ENCODE measurements at places on chromosomes 2 and 18.

DNA sequence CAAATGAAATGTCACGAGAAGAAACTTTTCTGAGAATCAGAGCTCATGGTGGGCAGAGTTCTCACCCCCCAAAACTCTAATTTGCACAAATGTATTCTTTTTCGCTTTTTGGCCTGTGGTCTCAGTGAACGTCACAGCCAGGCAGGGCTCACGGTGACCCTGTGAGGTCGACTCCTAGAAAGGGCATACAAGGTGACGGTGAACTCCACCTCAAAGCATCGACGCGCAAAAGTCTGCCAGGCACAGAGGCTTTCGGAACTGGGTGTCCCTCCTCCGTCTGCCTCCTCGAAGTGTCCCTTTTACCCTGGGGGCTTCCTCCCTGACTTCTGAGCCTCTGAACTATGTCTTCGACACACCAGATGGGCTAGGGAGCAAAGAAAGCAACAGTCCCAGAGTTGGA lies 139.2 kb upstream of the PXDN start:
- DNase-seq: no peak

DNA sequence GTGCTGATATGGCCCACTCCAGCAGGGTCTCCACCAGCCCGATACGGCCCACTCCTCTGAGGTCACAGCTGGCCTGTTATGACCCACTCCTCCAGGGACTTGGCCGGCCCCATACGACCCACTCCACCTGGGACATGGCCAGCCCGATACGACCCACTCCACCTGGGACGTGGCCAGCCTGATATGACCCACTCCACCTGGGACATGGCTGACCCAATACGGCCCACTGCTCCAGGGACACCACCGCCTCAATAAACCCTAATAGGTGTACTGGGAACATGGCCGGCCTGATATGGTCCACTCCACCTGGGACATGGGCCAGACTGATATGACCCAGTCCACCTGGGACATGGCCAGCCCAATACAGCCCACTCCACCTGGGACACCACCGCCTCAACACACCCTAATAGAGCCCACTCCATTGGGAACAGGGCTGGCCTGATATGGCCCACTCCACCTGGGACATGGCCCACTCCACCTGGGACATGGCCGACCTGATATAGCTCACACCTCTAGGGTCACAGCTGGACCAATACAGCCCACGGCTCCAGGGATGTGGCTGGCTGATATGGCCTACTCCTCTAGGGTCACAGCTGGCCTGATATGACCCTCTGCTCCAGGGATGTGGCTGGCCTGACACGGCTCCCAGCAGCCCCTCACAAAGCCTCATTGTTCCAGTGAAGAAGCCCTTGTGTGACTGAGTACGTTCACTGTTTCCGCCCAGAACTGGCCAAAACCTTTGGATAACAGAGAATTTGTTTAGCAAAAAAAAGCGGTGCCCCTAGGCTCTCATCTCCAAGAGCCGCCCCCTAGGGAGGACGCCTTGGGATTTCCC lies 245.6 kb downstream of the HDAC4 start:
- no peak for DNase-seq

GRCh38 chr2:129438501-129439057 lies 540.9 kb upstream of the RAB6C start:
- no peak for DNase-seq

DNA sequence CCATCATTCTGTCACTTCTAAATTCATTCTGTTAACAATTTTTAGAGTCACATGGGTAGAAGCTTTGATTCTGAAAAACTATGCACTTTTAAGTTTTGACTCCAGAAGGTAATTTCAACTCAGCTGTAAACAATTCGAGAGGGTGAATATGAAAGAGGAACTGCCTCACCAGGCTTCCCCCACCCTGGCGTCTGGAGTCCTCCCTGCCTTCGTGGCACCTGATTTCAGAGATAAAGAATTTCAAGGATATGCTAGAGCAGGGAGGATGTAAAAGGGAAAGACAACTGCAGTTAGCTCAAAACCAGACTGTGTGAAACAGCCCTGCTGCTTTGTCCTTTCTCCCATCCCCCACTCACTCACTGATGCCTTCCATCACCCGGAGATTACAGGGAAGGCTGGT lies 40.7 kb downstream of the ONECUT2 start:
- no peak for DNase-seq

DNA sequence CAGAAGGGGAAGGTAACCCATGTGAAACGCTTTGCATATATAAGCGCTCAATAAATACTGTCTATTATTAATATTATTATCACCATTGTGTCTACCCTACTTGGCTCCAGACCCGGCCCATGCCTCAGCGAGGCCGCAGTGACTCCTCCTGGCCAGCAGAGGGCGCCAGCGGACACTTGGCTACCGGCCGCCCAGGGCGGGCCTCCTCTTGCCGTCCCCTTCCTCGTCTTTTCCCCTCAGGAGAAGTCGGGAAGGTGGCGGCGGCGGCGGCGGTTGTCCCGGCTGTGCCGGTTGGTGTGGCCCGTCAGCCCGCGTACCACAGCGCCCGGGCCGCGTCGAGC lies at the start of gene AGFG1:
Gene AGFG1, plus strand, starts transcription at position 233 of the 341 bp plus-strand sequence. CDS start 266 bp downstream, outside the sequence.
- peak; percentile 68 for DNase-seq

DNA sequence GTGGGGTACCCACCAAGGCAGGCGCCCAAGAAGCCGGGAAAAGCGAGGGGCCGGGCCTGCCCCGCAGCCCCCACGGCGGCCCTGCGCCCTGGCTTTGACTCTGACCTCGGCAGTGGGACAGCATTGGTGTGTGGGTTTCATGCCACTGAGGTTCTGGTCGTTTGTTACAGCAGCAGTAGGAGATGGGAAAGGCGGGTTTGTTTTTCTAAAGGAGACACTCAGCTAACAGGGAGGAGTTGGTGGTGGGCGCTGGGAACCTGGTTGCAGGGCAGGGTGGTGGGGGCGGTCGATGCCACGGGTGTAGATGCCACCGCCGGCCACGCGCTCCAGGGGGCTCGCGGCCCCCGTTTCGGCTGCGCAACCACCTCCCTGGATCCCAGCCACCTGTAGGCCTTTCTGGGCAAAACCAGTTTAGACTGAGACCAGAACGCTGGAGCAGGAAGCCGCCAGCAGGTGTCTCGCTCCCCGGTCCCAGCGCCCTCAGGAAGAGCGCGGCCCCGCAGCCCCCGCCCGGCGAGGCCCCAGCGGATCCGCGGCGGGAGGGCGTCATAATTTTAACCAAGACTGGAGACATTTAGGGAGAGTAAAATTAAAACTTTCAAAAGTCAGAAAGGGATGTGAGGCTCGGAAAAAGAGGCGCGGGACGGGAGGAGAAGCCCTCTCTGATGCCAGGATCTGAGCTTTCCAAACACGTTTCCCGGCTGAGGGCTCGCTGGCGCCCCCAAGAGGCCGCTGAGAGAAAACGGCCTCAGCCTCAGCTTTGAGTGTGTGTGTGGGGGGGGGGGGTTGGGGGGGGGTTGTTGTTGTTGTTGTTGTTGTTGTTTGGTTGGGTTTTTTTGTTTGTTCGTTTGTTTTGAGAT lies 17.4 kb downstream of the CIDEA start:
- peak; percentile 60 for DNase-seq

- DNase-seq: no peak
Observed at GRCh38 chr18:8813611-8814010, 108.3 kb downstream of the MTCL1 start.

- no peak for DNase-seq
Observed at GRCh38 chr2:176383100-176383499, 113.9 kb downstream of the MTX2 start.

- no peak for DNase-seq
Observed at GRCh38 chr2:33489835-33490431, 13.5 kb downstream of the RASGRP3 start.

DNA sequence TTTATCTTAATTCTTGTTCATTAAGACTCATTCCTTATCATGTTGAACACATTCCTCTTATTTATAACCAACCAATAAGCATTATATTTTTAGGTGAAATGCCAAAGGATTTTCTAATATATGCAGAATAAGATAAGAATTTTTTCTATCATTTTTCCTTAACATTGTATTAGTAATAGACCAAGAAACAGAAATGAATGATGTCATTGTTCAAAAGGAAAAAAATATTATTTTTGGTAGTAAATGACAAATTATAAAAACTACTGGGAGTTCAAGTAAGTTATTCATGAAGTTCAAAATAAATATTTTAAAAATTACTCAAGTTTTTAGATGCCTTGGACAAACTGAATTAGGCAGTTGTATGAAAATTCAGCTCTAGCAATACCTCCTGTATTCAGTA lies 25.5 kb downstream of the DCAF17 start:
- DNase-seq: no peak

DNA sequence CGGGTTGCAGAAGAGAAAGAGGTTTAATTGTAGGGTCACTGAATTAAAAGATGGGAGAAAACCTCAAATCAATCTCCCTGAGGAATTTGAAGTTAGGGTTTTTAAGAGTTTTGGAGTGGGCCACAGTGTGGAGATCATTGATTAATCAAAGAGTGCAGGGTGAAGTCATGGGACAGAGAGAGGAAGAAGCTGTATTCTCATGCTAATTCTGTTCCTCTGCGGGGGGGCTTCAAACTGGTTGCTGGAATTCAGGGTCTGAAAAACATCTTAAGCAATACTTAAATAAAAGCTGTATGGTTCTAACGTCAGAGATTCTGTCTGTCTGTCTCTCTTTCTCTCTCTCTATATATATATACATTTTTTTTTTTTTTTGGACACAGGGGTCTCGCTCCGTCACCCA lies 169.8 kb upstream of the SPATS2L start:
- peak; percentile 68 for DNase-seq

DNA sequence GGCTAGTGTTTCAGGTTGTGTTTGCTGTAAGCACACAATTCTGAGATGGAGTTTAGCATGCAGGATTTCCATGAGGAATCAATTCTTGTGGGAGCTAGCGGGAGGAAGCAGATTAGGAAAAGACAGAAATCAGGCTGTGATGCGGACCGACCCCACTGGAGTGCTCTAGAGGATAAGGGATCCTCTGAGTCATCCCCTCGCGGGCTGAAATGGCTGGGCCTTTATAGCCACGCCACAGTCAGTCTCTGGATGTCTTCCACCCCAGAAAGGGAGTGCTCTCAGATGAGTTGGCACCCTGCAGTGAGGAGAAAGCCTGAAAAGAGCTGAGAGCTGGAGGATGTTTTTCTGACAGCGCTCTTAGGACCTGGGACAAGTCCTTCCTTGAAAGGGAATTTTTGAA lies 102.4 kb downstream of the GALNT3 start:
- DNase-seq: peak; percentile 22

DNA sequence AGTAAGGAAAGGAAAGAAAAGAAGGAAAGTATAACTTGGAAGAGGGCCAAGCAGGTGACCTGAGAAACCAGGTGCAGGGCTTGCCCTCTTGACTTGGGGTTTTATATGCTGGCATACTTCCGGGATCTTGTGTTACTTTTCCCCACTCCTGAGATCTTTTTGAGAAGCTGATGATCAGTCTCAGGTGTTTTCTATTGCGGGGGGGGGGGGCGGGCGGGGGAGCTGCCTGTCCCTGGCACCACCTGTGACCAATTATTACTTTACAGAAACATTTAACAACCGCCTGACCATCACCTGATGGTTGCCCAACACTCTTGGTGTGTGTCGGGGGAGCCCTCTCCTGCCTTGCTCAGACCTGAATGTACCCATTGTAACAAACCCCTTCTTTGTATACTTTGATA lies 6.9 kb upstream of the CASP10 start:
- DNase-seq: no peak

DNA sequence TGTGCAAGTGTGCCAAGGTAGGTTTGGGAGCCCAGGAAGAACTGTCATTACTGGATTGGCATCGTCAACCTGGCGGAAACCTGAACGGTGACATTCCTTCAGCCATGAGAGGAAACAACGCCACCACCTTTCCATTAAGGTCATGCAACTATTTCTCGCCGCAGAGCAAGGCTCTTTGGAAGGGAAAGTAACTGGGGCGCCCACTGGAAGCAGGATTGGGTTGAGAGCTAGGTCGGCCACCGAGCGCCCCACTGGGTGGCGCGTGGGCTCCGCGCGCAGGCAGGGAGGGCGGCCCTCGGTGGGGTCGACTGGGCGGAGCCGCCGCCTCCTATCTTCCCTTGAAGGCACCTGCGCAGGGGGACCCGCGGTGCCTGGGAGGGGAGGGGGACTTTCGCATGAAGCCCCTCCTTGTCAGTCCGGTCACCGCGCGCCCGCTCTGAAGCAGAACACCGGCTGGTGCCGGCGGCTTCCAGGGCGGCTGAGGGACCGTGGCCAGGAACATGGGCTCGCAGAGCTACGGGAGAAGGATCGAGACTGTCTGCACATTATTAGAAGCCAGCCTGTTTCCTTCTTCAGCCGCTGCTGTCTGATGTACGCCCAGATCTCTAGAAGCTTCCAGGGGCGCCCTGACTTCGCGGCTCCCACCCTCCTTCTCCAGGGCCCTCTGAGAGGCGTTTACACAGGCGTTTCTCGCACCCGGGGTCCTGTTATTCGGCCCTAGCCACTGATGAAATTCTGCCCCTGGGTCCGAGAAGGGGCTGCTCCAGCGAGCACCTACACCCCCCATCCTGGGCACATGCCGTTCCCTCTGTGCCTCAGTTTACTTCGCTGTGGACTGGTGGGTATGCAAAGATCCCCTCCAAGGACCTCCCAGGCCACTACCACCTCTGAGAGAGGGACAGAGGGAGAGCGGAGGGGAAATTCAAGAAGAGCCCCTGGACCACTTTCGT lies 27.3 kb upstream of the MAL start:
- no peak for DNase-seq

DNA sequence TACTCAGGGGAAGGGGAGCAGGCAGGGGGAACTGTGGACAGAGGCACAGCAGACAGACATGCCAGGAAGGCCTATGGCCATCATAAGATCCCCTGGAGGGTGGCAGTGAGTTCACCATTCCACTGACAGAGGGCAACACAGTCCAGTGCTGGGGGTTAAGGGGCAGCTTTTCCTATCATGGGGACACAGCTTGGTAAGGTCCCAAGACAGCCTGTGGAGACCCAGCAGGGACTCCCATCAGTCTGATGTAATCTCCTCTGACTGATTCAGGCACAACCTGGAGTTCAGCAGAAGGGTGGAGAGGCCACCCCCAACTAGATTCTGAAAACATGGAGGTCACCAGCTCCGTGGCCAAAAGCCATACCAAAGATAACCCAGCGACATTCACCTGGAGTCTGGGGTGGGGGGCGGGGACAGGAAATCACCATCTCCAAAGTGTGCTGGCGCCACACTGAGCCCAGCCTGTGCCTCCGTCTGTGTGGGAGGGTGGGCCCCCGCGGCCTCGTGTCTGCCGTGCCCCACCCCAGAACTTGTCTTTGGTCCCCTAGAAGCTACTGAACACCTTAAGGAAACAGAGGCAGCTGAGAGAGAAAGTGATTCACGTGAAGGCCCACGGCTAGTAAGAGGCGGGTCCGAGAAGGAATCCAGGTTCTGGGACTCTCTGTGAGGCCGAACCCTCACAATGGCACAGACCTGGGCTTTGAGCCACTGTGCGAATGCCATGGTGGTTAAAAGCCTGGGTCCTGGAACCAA lies 28.6 kb downstream of the DNMT3A start:
- no peak for DNase-seq

GRCh38 chr2:182649316-182649715 lies 66.7 kb upstream of the DNAJC10 start:
- DNase-seq: peak; percentile 48

GRCh38 chr18:44855681-44856080 lies 175.0 kb downstream of the SETBP1 start:
- DNase-seq: no peak
